ENCODE measurements at places on chromosomes 7 and 10. TPM values are rescaled to one million over a fixed set of nuclear protein-coding genes. Genes with fewer than 3 reads are reported as not detected.
A peak's percentile ranks its signal among the peaks of the same experiment; 100 is the strongest.

GRCh38 chr7:29946428-29947186 is 43.0 kb downstream of the SCRN1 start:
- no peak for DNase-seq

- DNase-seq, result no peak
Measured at GRCh38 chr7:95473276-95473985, 12.3 kb upstream of the ASB4 start.

- no peak for DNase-seq
Measured at GRCh38 chr7:14894826-14895225, 7.7 kb downstream of the DGKB start.

- no peak for DNase-seq
Measured at GRCh38 chr10:97891497-97892167, 42.0 kb downstream of the GOLGA7B start.

Gene GLI3
- 15.1 TPM for polyA plus RNA-seq

DNA sequence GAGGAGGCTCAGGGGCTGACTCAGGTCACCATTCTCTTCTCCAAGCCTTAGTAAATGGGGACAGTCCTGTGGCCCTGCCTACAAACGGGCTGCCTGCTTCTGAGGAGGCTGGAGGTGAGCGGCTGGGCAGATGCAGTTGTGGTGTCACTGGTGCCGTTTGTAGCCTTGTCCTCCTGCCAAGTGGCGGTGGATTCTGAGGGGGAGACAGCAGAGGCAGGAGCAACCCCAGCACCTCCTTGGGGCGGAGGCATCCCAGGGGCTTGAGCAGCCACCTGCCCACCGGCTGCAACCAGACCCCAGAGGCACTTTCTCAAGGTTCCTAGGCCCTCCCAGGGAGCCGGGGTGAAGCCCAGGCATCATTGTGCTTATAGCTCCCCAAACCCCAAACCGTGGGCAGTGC is 112.5 kb downstream of the ZMIZ1 start:
- DNase-seq, result no peak

Gene NPY4R
- not detected for polyA plus RNA-seq

GRCh38 chr10:125820701-125821100 is 2.4 kb downstream of the UROS start:
- no peak for DNase-seq

Gene CAMK2G
- 23.2 TPM for polyA plus RNA-seq

DNA sequence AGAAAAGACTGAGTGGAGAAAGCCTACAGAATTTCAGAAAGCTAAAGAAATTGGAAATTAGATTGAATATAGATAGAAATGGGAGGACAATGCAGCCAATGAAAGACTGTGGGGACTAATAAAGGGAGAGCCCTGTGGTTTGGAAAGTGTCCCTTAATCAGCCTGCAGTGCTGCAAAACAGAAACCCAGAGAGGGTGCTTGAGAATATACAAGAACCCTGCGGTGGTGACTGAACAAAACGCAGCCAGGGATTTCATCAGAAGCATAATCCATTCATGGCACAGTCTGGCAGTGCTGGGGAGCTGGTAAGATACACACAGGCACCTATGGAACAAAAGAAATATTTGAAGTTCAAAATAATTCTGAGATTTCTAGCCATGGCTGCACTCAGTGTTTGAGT is 19.1 kb downstream of the CEP41 start:
- no peak for DNase-seq

GRCh38 chr10:92122941-92123450 is 167.9 kb downstream of the CPEB3 start:
- DNase-seq, result no peak

- no peak for DNase-seq
Measured at GRCh38 chr7:77335581-77335980, 80.6 kb downstream of the GSAP start.

Gene TMEM229A
- polyA plus RNA-seq, result 0.23 TPM

- DNase-seq, result no peak
Measured at GRCh38 chr7:107147464-107148393, 21.1 kb upstream of the HBP1 start.

Gene TMEM178B
- 0.36 TPM for polyA plus RNA-seq

Gene OR2A7
- polyA plus RNA-seq, result 3.9 TPM

Gene WNT8B
- polyA plus RNA-seq, result 0.92 TPM

- no peak for DNase-seq
Measured at GRCh38 chr7:23721456-23721855, 11.4 kb downstream of the STK31 start.

GRCh38 chr7:86930554-86931307 is 128.7 kb downstream of the ELAPOR2 start:
- DNase-seq, result no peak

- DNase-seq, result no peak
Measured at GRCh38 chr7:8382004-8382730, 51.2 kb upstream of the NXPH1 start.

DNA sequence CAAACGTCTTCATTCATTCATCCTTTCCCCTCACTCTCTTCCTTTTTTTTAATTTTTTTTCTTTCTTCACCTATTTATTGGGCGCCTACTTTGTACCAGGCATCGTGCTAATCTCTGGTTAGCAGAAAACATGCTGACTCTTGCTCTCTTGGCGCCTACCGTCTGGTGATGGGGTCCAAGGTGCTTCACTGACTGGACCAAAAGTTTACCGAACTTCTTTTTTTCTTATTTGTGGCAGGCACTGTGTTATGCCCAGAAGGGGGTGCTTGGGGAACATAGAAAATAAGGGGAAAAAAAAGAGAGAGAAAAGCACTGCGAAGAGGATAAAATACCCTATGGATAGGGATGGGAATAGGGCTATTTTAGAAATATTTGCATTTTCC is 505 bp upstream of the FAM204A start:
- DNase-seq, result no peak

- DNase-seq, result no peak
Measured at GRCh38 chr10:71072131-71072822, 140.1 kb upstream of the UNC5B start.

Gene EFCAB10
- polyA plus RNA-seq, result 2.1 TPM

DNA sequence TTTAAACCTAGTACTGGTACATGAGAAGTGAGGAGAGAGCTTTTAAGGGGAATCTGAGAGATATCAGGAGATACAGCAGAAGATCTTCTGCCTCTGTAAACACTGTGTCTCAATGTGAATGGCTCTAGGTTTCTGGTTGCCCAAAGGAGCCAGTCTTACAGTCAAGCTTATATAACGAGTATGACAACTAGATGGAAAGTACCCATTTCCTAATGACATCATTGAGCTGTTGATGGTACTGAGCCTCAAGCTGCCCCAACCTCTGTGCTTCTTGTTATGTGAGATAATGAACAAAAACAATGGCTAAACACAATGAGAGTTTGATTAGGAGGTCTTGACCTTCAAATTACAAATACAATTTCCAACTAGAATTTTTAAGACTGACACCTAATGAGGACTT is 451.5 kb downstream of the SORCS1 start:
- DNase-seq, result no peak

GRCh38 chr7:86784765-86785164 is 141.1 kb downstream of the GRM3 start:
- no peak for DNase-seq

Gene ACHE
- polyA plus RNA-seq, result 6.7 TPM

DNA sequence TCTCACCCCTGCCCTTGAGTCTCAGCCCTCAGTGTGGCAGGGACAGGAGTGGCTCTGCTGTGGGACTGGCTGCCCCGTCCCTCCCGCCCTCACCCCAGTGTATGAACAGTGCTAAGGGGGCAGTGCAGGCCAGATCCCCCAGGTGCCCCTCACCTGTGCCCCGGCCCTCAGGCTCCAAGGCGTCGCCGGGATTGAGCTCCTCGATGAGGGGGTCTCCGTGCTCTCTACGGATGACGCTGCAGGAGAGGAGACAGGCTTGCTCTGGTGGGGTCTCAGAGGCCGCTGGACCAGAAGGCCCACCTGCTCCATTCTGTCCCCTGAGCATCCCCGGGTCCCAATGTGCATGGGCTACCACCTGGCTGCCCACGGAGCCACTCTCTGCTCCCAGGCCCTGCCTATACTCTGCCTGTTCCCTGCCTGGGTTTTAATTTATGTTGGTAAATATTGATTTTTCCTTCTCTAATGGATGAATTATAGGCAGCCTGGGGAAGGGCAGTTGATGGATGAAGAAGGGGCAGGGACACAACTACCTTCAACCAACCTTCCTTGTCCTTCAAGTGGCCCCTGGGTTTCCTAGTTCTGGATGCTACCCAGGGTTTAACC is 47.2 kb downstream of the GOLGA7B start:
- no peak for DNase-seq

Gene FRMD4A
- polyA plus RNA-seq, result 82.0 TPM

Gene EPO
- polyA plus RNA-seq, result 0.38 TPM

DNA sequence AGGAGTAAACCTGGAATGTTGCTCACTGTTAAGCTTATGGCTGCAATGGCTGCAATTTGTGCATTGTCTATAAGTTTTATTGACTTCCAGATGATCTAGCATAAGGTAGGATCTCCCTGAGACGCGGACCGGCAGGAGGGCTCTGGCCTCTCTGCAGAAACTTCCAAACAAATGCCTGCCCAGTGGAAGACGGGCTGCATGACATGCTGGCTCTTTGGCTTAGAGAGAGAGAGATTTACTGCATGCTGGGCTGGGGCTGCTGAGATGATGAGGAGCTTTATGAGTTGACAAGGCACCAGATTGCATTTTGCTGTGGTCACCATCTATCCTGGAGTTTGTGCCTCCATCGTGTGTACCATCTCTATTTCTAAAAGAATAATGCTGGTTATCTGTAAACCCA is 193.2 kb downstream of the GALNT17 start:
- DNase-seq, result no peak

- DNase-seq, result no peak
Measured at GRCh38 chr7:94436700-94437099, 42.0 kb downstream of the COL1A2 start.

- DNase-seq, result no peak
Measured at GRCh38 chr10:124210263-124210662, 116.9 kb upstream of the CHST15 start.

DNA sequence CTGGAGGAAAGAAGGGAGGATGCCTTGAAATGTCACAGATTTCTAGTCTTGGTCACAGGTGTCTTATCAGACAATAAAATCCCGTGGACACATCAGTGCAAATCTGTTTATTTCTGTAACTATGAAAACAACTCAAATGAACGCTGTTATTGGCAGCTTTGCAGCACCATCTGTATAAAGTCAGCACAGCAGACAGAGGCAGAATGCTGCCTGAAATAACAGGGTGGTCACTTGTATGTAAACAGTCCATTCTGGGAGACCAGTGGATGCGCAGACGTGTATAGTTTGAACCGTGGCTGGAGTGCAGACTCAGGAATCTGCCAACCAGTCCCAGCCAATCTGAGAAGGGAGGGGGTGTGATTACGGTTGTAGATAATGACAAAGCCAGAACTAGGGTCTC is 54.8 kb downstream of the SEC23IP start:
- peak; percentile 13 for DNase-seq

GRCh38 chr10:98474628-98475027 is 27.9 kb upstream of the HPS1 start:
- no peak for DNase-seq

DNA sequence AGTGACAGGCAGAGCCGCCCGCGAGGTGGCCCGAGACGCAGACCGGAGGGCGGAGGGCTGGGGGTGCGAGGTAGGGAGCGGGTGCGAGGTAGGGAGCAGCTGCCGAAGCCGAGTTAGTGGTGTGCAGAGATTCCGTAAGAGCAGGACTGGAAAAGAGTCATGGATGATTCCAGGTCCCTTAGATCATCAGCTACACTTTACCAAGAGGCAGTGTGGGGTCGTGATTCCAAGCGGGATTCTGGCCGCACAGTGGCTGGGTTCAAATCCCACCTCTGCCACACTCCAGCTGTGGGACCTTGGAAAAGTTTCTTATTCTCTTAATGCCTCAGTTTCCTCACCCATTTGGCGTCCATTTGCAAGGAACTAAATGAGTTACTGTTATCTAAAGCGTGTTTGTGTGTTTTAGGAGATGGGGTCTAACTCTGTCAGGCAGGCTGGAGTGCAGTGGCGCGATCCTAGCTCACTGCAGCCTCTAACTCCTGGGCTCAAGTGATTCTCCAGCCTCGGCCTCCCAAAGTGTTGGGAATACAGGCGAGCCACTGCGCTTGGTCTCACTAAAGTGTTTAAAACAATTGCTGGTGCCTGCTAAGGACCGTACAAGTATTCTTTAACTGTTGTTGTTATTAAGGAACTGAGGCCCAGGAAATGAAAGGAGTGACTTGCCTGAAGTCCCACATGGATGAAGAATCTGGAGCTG is 1.1 kb downstream of the NDUFB2 start:
- DNase-seq, result no peak

Gene OR2F1
- not detected for polyA plus RNA-seq

DNA sequence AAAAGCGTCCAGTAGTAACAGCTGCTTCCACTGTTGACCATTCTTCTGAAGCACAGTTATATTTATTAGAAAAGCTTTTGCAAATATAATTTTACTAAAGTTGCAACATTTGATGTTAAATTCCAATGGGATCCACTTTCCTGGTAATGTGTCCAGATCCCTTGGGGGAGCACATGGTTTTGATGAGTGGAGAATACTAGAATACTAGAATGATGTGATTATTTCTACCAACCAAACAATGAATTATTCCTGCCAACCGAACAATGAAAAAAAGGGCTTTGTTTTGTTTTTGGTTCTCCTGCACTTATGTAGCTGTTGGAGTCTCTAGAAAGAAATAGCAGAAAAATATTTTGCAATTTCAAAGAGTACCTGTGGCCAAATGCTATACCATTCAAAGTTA is 59.1 kb downstream of the BPGM start:
- DNase-seq, result no peak

Gene COL28A1
- 13.0 TPM for polyA plus RNA-seq

Gene NEUROD6
- polyA plus RNA-seq, result not detected

Gene ADIRF
- 17.2 TPM for polyA plus RNA-seq

DNA sequence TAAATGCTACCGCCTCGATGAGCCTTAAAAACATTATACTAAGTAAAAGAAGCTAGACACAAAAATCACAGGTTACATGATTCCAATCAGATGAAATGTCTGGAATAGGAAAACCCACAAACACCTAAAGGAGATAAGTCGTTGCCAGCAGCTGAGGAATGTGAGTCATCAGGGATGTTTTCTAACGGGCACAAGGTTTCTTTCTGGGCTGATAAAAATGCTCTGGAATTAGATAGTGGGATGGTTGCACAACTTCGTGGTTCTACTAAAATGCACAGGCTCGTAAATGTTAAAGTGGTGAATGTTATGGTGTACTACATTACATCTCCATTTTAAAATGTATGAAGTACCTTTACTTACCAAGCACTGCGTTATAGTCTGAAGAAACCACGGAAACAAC is 9.7 kb downstream of the ABLIM1 start:
- no peak for DNase-seq

DNA sequence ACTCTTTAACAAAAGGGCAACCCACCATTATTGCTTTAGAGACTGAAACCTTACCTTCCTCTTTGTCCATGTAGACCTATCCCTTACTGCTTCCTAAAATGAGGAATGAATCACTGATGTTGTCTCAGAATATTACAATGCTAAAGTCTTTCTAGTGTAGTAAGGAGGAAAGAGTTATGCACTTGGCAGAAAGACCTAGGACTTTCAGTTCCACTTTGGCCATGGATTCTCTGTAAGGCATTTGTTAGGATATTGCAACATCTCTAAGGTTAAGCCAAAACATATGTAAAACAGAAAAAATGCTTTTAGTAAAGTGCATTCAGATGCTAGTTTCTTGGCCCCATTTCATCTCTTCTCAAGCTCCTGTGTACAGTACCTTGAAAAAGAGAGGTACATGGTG is 230.9 kb downstream of the PARD3 start:
- no peak for DNase-seq

- no peak for DNase-seq
Measured at GRCh38 chr10:117364110-117364960, 10.9 kb downstream of the PDZD8 start.
